Neural crest cell (in vitro differentiated cells): ENCODE measurements at places on chromosomes 12 and 14.

GRCh38 chr12:67426067-67426466, 156.9 kb downstream of the CAND1 start:
- no peak for DNase-seq

DNA sequence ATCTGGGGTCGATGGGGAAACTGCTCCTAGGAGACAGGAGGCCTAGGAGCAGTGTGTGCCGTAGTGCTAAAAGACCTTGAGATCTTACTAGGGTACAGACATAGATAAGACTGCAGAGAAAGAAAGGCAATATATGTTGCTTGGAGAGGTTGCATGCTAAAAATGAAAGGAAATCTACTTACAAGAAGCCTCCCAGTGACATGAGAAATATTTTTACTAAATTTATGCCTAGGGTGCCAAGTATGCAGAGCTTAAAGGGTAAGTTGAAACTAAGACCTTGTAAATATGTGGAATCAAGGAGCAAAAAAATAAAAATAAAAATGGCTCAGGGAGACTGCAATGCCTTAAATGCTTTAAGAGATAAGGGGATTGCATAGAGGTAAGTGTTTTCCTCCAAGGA, 74.8 kb downstream of the PDE6H start:
- DNase-seq, result no peak

DNA sequence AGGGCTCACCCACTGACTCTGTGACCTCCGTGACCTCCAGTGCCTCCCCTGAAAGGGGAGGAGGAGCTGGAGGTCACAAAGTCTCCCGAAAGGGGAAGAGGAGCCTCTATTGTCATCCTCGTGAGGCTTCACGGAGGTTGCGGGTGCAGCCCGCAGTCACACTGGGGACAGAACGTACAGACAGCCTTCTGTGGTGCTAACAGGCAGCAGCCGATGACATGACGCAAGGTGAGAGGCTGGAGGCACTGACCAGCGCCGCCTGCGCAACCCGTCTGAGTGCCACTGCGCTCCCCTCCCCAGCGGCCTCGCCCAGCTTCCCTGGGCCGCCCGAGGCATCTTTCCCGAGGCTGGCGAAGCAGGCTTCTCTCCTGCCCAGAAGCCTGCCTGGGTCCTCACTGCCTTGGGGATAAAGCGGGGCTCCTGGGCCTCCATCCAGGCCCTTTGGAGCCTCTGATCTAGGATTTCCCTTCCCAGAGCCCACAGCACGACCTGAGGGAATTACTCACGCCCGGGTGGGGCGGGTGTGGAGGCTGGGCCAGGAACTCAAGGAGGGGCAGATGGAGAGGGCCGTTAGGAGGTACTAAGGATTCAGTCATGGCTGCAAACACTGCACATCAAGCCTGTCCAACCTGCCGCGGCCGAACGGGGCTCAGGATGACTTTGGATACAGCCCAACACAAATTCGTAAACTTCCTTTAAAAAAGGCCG, 12.3 kb upstream of the LBHD2 start:
- no peak for DNase-seq

DNA sequence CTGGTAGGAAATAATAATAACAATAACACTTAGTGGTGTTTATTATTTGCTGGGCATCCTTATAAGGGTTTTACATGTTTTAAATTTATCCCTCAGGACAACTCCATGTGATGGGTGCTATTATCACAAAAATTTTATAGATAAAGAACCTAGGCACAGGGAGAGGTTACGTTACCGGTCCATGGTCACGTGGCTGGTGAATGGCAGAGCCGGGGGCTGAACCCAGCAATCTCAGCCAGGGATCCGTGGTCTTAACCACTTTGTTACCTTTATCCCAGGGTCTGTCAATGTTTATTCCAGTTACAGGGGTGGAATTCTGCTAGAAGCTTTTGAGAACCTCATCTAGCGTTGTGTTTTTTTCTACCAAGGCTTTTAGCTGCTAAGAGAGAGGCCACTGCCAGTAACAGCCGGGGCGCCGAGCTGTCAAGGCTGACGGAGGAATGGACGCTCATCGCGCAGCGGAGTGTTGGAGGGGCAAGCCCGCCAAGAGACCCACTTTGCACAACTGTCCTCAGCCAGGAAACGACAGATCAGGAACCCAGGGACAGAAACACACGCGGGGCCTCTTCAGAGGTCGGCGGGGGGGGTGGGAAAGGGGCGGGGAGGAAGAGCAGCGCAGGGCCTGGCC, 418 bp downstream of the AMN1 start:
- no peak for DNase-seq

DNA sequence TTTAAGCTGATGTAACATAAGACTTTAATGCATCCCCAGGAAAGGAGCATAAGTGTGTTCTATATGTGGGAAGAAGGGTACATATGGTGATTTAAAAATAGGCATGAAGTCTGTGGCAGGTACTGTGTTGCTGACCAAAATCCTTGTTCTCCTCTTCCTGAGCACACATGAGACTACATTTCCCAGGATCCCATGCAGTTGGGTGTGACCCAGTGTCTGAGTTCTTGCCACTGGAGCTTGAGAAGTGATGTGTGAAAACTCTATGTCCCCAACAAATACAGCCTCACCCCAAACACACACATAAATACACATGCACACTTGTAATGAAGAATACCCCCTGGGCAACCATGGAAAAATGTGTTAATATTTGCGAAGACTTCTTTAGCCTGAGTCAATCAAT, 8.5 kb upstream of the SMIM10L1 start:
- DNase-seq, result no peak

GRCh38 chr12:25886396-25886795, 72.1 kb upstream of the RASSF8 start:
- DNase-seq, result no peak

- DNase-seq, result no peak
Observed at GRCh38 chr12:19737019-19737418, 297.7 kb downstream of the AEBP2 start.

DNA sequence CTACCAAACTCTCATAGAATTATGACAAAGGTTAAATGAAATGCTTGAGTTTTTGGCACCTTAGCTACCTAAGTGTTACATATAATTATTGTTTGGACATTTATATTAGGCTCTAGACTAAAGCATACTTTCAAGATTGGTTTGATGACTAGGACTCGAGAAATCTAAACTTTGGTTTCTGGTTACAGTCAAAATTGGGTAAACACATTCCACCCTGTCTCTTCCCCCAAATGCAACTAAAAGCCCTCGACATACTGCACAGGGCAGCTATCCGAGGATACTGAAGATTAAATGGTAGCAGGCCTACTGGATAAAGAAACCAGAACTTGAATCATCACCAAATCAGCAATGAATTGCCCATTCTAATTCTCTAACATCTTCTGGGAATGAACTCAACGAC, 369.1 kb downstream of the PRKD1 start:
- no peak for DNase-seq

GRCh38 chr12:69151254-69151764, 88.1 kb upstream of the CPSF6 start:
- DNase-seq, result no peak

DNA sequence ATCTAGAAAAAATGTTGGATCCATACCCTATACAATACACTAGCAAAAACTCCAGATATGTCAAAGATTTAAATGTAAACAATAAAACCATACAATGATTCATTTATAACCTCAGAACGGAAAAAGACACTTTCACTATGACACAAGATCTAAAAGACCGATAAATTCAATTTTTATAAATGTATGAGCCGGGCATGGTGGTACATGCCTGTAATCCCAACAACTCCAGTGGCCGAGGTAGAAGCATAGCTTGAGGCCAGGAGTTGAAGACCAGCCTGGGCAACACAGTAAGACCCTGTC, 2.5 kb upstream of the SOS2 start:
- no peak for DNase-seq

DNA sequence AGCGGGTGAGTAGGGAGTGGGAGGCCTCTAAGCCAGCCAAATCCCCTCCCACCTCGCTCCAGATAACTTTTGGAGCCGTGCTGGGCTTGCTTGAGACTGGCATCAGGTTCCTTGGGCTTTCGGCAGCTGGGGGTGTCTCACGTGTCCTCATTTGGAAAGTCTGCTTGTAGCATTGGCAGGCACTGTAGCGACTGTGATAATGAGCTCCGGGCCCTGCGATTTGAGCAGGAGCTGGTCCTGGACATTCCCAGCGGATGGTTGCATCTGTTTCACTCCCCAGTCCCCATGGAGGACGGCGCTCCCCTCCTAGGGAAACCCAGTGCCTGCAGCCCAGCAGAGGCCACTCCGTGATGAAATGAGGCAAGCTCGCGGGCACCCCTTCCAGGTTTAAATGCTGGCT, 49.4 kb downstream of the DGLUCY start:
- no peak for DNase-seq

DNA sequence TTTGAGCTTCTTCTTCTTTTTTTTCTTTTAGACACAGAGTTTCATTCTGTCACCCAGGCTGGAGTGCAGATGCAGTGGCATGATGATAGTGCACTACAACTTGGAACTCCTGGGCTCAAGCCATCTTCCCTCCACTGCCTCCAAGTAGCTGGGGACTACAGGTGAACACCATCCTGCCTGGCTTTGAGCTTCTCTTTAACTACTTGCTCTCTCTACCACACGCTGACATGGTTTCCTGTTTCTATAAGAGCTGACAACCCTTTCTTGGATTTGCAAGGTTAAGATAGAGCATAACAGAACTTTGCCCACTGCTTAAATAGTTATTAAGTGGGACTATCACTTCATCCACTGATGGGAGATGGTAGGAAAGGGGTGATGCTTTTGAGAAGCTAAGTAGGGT, 82.4 kb upstream of the SLC38A2 start:
- no peak for DNase-seq

- no peak for DNase-seq
Observed at GRCh38 chr14:71230897-71231296, 323.6 kb downstream of the PCNX1 start.

- DNase-seq, result no peak
Observed at GRCh38 chr12:105911966-105912365, 226.8 kb downstream of the NUAK1 start.

DNA sequence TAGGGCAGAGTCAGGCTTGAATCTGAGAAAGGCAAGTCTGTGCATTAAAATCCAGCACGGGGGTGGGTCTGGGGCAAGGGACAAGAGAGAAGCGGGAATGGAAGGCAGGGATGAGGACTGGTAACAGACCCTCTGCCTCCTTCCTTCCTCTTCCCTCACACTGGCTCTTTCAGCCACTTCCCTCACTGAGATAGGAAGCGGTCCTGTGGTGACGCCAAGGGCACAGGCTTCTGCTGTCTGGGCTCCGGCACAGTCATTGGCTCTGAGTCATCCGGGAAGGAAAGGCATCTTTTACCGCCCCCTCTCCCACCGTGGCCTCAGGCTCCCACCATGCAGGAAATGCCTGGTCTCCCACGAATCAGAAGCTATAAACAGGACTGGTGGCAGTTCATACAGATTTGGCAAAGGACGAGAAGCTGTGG, 70.2 kb downstream of the ETV6 start:
- DNase-seq, result no peak

DNA sequence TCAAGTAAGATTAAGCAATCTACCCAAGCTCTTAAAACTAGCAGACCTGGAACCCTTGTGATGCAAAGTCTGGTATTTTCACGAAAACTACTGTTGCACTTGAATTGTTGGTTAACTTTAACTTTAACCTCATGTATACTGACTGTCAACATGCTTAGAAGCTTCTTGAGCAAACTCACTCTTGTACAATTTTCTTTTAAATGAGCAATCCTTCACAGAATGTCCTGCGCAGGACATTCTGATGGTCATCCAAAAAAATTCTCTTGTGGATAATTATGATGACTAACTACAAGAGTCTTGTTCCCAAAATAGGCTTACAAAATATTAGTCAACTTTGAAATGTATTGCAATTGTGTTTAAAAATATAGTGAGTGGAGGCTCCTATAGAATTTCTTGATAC, 54.0 kb upstream of the PDE3A start:
- DNase-seq, result no peak

DNA sequence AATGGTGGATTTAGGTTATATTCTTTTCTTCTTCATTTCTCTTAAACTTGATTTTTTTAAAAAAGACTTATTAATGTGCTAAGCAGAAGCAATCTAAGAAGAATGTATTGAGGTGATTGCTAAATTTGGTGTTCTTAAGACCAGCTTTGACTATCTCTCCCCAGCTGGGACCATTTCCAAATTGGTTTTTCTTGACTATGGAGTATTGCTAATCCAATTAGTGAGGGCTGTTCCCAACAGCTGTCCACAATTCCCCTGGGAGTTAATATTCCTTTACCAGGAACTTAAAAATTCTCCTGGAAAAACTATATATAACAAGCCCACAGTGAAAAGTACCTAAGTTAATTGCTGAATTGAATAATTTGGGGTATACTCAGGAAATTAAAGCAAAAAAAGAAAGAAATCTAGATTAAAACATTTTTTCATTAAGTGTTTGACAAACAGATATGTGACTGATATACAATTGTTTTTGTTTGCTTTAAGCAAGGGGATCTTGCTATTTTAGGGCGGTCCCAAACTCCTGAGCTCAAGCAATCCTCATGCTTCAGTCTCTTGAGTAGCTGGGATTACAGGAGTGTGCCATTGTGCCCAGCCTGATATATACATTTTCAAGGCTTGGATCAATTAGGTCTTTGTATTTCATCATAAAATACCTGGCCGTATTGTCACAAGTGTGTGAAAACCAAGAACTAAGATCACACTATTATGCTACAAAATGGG, 105.0 kb downstream of the FAR2 start:
- no peak for DNase-seq

GRCh38 chr14:73787486-73788316, 63.9 kb upstream of the PTGR2 start:
- DNase-seq, result no peak

- DNase-seq, result no peak
Observed at GRCh38 chr12:91483471-91483985, 300.9 kb upstream of the DCN start.

DNA sequence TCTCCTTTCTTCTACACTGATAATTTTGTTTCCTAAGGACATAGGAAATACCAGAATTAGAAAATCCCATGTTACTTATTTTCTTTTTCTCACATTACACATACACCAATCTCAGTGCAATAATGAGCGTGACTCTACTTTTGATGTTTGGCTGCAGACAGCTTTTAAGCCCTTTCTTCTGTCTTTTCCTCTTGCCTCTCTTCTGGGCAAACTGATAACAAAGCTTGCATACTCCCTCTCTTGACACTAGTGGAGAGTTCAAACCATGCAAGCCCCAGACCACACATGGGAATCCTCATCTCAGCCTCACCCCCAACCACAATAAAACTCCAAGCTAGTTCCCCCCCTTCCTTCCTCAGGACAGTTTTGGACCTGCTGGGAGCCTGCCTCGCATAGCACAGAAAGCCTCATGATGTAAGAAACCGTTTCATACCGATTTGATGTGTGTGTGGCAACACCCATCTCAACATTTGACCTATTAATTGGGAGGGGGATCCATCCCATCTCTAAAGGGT, 161.9 kb downstream of the EMP1 start:
- DNase-seq, result no peak

DNA sequence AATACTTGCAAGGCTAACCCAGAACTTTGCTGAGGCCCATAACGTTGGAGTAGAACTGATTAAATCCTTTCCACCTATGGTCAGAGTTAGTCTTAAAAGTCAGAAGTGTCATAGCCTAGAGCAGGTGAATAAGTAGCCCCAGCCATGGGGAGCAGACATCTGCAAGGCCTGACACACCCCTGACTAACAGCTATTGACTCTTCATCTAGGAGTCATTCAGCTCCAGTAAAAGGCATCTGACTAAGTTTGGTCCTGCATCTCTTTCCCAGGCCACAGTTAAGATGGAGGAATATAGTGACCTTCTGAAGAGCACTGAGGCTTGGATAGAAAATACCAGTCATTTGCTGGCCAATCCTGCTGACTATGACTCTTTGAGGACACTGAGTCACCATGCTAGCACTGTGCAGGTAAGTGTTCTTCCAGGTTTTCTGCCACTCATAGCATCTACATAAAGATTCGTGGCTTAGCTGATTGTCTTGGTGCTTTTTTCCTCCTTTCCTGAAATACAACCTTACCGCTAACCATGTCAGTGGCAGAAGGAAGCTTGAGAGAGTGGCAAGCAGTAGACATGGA, 212.9 kb downstream of the ESR2 start:
- no peak for DNase-seq
